ENCODE measurements at places on chromosomes 4 and X. TPM values are rescaled to one million over a fixed set of nuclear protein-coding genes. Genes with fewer than 3 reads are reported as not detected.

DNA sequence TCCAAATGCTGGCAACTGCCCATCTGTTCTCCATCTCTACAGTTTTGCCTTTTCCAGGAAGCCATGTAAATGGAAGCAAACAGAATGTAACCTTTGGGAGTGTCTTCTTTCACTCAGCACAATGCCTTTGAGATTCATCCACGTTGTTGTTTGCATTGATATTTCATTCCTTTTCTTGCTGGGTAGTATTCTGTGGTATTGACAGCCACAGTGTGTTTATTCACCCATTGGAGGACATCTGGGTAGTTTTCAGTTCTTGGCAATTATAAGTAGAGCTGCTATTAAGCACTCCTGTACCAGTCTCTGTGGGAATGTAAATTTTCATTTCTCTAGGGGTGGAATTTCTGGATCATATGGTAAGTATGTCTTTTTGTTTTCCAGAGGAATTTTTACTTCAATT, 194.3 kb upstream of the RPS6KA3 start:
- no peak for DNase-seq

The CASP3 gene
- total RNA-seq: 35.4 TPM

GRCh38 chr4:186271081-186271678, 5.2 kb downstream of the F11 start:
- no peak for DNase-seq

DNA sequence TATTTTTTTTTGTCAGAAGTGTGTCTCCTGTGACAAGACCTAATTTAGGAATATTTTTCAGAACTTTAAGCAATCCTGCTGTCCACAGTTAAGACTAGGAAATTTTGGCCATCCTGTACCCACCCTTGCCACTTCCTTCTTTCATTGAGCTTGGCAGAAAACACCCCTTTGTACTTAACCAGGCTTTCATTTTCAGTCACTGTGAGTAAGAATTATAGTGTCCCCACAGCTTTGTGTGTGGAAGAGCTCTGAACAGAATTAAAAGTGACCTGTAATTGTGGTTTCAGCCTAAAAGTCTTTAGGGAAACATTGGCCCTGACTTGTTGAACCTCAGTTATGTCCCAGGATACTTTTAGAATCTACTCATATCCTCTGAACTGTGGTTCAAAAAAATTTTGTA, 153.7 kb upstream of the BMP3 start:
- no peak for DNase-seq

DNA sequence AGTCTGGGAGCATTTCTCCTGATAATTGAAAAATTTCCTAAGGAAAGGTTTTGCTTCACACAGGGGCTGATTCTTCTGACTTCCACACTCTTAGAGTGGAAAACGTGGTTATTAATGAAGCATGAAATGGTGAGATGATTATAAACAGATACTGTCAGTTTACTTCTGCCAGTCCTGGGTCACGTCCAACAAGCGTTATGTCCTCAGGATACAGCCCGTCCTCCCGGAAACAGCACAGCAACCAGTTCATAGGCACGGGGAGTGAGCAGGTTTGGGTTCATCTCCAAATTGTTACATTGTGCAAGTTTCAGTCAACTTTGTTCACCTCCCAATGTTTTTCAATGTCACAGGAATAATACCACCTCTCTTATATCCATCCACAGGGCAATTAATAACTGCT, 98.8 kb downstream of the NPNT start:
- no peak for DNase-seq

All from fibroblast of villous mesenchyme (primary cell).